GM12878 (cell line): ENCODE measurements at places on chromosomes 12 and 14.

- DNase-seq = no peak
These were observed 8.9 kb downstream of the ASCL1 start for GRCh38 chr12:102966200-102966863.

GRCh38 chr12:83388551-83388950 lies 701.8 kb downstream of the TMTC2 start:
- no peak for DNase-seq

DNA sequence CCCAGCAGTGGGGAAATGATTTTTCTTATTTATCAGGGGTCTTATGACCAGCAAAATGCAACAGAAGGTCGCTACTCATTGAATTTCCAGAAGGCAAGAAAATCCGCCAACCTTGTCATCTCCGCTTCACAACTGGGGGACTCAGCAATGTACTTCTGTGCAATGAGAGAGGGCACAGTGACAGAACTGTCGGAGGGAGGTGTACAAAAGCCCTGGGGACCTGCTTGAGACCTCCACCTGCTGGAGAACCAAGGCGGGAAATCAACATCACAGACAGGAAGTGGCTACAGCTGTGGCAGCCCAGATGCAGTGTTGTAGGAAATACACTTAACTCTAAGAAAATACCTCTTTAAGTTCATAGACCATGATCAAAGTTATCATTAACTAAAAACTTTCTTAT lies 250.9 kb upstream of the OR4E1 start:
- DNase-seq = peak; percentile 4

DNA sequence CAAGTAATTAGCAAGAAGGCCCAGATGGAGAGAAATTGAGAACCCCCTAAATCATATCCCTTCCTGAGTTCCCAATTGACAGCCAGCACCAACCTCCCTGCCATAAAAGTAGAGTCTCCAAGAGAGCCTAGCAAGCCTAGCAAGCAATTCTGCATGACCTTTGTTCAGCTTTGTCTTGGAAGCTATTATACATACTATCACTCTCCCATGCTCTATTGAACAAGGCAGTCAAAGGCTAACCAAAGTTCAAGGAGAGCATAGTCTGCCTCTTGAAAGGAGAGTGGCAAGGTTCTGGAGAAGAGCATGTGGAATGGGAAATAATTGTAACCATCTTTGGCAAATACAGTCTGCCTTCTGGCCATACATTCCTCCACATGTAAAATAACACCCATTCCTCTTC lies 7.8 kb downstream of the ACOT4 start:
- DNase-seq = no peak

DNA sequence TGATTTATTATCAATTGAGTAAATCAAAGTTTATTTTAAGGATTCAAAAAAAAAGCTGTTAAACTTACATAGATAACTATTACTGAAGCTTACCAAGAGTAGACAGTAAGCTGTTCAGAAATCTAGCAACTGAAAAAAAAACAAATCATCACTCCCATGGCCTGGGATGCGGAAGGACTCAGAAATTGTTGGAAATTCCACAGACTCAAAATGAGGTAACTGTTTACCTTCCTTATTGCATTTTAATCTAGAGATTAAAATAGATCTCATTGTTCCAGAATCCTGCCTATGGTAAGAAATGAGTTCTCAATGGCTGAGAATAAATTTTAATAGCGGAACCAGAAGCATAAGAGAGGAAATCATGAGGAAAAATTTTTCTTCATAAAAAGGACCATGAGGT lies 87.2 kb downstream of the PPM1H start:
- no peak for DNase-seq
